ENCODE measurements at places on chromosomes 5 and 9.

- DNase-seq = no peak
Observed at GRCh38 chr9:5784526-5785315, 48.2 kb downstream of the ERMP1 start.

DNA sequence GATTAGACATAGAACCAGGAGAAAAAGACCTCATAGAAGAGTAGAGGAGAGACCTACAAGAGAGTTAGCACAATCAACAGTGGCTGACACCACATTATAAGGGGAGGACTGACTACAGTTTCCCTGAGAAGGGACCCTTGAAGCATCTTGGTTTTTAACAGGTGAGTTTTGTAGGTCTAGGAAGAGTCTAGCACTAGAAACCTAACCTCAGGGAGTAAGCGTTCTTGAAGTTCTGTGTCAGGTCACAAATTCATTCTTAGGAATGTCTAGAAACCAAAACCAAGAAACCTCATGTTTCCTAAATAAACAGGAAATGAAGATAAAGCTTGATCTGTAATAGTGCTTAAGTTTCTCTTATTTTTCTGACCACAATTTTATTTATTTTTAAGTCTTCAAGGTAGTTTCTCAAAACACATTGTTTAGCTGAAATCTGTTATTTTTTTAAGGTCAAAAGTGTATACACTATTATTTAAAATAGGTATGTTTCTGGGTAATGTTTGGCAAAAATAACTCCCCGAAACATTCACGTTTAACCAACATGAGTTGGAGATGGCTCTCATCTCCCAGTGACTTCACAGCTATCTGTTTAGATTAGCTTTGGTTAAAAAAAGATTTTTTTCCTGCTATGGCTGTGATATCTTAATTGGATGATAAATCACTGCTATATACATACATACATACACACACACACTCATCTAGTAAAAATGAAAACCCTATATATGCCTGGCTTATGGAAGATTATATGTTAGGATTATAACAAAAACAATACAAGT lies 37.1 kb downstream of the MAP3K1 start:
- DNase-seq = no peak

GRCh38 chr9:33153666-33154065 lies 13.5 kb downstream of the B4GALT1 start:
- DNase-seq = no peak

DNA sequence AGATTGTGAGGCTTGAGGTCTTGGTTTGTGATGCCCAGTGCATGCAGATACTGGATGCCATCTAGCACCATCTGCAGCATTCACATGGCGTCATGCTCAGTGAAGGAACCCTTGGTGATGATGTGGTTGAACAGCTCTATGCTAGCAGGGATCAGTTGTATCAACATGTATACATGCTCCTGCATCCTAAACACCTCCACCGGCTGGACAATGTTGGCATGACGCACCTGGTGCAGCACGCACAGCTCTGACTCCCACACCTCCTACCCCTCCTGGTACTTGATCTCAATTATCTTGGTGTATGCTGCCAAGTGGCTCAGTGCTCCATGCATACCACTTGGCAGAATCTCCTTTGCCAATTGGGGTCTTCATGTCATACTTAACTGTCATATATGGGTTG lies 49.1 kb downstream of the MTREX start:
- DNase-seq = no peak

DNA sequence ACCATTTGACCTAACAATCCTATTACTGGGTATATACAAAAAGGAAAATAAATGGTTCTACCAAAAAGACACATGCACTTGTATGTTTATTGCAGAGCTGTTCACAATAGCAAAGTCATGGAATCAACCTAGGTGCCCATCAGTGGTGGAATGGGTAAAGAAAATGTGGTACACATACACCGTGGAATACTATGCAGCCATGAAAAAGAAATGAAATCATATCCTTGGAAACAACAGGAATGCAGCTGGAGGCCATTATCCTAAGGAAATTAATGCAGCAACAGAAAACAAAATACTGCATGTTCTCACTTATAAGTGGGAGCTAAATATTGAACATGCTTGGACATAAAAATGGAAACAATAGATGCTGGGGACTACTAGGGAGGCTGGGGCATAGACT lies 534.1 kb upstream of the SGCD start:
- DNase-seq = no peak
